GM23338 (cell line): ENCODE measurements at places on chromosomes 7 and 10.

GRCh38 chr7:123594813-123595241 lies 6.8 kb upstream of the ASB15 start:
- peak; percentile 84 for DNase-seq

GRCh38 chr7:71286924-71287323 lies 155.0 kb downstream of the GALNT17 start:
- no peak for DNase-seq

DNA sequence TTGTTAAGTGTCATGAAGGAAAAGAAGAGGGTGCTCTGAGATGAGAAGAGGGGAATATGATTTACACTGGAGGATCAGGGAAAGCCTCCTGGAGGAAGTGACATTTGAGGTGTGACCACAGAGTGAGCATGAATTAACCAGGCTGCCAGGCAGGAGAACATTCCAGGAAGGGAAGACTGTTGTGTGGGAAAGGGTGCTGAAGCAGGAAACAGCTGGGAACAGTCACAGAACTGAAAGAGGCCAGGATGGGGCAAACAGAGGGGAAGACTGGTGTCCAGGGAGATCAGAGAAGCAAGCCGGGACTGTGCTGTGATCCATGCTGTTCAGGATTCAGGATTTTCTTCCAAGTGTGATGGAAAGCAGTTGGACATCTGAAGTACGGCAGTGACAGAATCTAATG lies 14.9 kb downstream of the HIPK2 start:
- DNase-seq, result no peak

GRCh38 chr10:96632974-96633710 lies 46.3 kb upstream of the TM9SF3 start:
- DNase-seq, result peak; percentile 37

DNA sequence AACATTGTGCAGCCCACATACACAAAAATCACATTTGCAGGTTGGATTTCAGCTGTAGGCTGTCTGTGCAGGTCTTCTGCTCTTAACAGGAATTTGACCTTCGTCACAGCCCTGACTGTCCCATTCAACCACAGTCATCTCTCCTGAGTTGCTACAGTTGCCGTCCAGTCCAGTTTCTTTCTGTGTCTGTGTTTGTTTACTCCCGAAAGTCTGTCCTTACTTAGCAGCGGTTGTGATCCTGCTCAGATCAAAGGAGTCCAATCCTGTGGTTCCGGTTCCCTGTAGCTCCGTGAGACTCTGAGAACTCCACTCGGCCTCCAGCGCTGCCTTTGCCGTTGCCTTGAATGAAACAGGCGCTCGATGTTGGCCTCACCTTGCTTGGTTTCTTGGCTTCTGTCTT lies 111.6 kb upstream of the GATA3 start:
- DNase-seq, result peak; percentile 26

- peak; percentile 45 for DNase-seq
Measured at GRCh38 chr10:6050801-6051445, 11.2 kb downstream of the IL2RA start.

GRCh38 chr10:33746186-33746585 lies 411.7 kb upstream of the NRP1 start:
- no peak for DNase-seq

- DNase-seq, result no peak
Measured at GRCh38 chr10:6115411-6115810, 26.6 kb downstream of the RBM17 start.

DNA sequence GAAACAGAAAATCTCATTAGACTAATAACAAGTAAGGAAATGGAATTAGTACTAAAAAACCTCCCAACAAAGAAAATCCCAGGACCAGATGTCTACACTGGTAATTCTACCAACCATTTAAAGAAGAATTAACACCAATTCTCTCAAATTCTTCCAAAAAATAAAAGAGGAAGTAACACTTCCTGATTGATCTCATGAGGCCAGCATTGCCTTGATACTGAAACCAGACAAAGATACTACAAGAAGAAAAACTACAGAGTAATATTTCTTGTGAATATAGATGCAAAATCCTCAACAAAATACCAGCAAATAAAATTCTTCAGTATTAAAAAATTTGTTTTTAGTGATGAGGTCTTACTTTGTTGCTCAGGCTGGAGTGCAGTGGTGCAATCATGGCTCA lies 21.3 kb downstream of the GCK start:
- no peak for DNase-seq

GRCh38 chr10:110803239-110803749 lies 68.4 kb upstream of the PDCD4 start:
- DNase-seq, result no peak

DNA sequence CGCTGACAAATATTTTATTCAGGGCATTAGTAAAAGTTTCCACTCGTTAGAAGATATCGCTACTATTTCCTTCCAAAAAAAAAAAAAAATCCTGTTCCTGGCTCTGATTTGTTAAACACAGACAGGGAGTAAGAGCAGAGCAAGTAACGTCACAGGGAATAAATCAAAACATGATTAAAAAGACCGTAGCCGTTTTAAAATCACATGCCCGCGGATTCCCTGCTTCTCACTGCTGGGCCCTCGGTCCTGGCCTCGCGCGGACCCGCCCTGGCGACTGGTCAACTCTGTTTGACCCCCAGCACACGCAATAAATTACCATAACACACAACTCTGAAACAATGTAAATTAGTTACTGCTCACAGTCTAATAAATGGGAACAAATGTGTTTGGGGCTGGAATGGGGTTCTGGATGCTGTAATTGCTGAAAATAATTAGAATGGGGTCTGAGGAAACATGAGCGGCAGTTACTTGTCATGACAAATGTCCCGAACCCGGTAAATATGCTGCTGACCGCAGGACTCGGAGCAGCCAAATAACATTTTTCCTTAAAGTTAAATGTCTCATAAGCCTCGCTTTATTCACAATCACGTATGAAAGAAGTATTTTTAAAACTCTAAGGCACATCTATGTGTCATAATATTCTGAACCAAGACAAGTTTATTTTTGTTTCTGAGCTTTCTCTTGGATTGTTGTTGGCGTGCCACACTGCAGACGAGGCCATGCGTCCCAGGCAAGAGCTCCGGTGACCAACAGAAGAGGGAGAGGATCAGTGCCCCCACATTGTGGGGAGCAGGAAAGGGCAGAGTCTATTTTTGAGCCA lies 17.9 kb downstream of the EBF3 start:
- no peak for DNase-seq

DNA sequence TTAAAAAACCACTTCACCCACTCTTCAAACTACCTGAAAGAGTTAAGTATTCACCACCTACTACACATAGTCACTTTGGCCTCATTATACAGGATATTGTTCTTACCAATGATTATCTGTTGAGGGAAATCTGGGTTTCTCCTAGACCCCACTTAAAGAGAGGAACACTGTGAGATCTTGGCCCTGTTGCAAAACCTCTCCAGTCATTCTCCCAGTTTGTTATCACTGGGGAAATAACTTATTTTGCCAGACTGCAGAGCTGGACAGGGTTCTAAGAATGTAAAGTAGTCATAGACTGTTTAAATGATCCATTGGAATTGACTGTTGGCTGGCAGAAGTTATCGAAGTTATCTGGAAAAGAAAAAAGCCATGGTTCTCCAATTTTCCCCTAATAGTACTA lies 143.8 kb downstream of the HGF start:
- DNase-seq, result no peak

GRCh38 chr7:48139459-48139858 lies 31.8 kb upstream of the ABCA13 start:
- DNase-seq, result peak; percentile 70

DNA sequence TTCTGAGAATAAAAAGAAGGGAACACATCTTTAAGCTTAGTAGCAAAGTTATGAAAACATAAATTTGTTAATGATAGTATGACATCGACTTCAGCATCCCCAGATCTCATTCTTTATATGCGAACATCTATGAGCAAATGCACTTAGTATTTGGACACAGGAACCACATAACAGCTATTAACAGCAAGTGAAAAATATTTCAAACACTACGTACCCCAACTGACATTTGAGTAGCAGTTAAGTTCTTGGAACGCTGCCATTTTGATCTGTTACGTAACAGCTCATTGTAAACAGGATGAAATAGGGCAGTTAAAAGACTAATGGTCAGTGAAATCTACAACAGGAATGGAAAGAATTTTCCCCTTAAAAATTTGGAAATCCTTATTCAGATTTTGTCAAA lies 428.9 kb downstream of the TNS3 start:
- no peak for DNase-seq

DNA sequence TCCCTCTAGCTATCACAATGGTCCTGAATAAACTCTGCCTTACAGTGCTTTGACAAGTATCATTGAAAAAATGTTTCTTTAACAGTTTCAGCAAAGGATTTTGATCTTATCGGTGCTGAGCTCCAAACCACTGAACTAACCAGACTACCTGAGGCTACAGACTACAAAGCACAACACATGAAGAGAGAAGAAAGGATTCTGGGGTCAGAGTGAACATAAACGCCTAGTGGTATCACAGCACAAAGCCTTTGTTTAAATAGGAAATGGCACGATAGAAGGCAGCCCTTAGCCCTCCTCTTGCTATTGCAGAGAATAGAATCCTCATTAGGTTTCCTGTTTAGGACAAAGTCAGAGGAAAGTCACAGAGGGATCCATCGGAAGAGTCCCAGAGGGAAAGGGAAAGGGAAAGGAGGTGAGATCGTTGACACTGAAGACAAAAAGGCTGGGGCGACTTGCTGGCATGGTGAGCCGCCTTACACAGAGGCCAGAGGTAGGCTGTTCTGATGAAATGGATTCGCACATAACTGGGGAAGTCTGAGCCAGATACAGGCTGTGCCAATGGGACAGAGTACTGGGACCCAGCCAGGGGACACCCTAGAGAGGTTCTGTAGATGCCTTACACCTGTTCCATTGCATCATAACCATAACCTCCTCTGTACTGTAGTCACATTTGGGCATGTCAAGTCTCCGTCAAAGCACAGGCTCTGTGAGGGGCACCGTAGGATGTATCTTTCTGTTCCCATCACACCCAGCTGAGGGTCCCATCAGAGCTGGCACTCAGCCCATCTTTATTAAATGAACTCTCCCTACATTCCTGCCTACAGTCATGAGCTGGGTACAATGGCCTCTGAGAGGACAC lies 71.5 kb downstream of the XPNPEP1 start:
- DNase-seq, result no peak

GRCh38 chr7:116955801-116956476 lies 2.6 kb downstream of the ST7 start:
- DNase-seq, result no peak

GRCh38 chr7:113159746-113160339 lies 41.5 kb upstream of the SMIM30 start:
- peak; percentile 85 for DNase-seq

GRCh38 chr7:140638173-140638791 lies 2.3 kb downstream of the DENND2A start:
- DNase-seq, result peak; percentile 69

DNA sequence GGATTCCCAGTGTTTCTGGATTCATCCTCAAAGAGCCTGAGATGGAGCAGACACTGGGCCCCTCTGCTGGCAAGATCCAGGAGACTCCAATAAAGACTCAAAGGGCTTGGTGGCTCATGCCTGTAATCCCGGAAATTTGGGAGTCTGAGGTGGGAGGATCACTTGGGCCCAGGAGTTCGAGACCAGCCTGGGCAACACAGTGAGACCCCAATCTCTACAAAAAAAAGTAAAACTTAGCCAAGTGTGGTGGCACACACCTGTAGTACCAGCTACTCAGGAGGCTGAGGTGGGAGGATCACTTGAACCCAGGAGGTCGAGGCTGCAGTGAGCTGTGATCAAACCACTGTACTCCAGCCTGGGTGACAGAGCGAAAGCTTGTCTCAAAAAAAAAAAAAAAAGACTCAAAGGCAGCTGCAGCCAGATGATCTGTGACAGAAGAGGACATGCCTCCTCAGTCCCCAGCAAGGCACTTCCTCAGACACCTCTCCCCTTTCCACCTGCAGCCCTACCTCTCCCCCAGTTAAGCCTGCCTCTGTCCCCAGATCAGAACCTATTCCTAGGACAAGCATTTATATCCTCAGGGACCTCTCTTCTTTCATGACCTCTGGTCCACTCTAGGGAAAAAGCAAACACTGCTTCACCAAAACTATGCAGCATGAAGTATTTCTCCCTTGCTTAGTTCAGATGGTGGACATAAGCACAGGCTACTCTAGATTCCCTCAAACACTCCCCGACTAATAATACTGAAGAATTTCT lies 27.9 kb downstream of the PDLIM1 start:
- no peak for DNase-seq

DNA sequence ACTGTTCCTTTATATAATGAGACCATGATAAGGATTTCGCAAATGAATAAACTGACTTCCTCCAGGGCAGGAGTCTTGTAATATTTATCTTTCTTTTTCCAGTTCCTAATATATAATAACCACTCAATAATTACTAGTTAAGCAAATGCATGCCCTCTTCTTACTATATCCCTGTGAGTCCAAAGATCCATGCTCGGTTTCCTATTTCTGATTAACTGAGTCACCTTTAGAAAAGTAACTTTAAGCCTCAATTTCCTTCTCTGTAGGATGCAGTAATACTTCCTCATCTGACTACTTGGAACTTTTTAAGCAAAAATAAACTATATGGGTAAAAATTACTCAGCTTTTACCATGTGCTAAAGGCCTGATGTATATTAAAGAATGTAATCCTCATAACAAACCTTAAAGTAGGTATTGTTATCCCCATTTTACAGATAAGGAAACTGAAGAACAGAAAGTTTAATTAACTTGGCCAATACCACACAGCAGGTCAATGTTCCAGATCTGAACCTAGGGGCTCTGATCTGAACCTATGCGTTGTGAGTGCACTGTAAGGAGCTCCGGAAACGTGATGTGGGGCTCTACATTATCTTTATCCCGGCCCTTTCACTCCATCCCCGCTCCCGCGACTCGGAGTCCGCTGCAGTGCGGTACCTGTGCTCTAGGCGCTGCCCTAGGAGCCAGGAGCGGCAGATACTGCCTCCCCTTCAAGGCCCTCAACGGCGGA lies 458 bp downstream of the COX15 start:
- no peak for DNase-seq

DNA sequence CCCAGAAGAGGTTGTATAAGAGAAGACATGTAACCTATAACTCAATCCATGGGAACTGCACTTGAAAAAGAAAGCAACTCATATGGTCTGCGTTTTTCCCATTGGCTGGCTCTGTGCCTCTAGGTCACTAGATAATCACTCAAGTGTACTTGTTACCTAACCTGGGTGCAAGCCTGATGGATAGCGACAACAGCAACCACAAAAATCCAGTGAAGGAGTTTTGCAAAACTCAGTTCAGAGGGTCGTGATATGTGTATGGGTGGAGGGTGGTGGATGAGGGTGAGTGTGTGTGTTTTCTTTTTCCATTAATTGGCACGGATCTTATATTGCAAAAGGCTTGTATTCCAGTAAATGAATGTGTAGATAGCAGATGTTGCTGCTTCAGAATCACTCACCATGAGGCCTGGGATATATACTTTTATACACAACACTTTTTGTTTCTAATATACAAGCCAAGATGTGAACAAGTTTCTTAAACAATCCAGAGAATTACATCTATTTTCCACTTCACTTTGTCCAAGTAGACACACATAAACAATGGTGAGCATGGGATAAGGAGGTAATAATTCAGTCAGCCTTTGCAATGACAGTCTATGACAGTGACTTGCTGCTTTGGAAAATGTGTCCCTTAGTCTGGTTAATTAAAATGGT lies 286.9 kb upstream of the DKK1 start:
- DNase-seq, result no peak

- DNase-seq, result no peak
Measured at GRCh38 chr10:71573562-71574518, 145.7 kb downstream of the C10orf105 start.

GRCh38 chr7:150388709-150389531 lies 9.8 kb downstream of the ZNF775 start:
- DNase-seq, result peak; percentile 70
